ENCODE measurements at places on chromosomes 1 and 21. TPM values are rescaled to one million over a fixed set of nuclear protein-coding genes. Genes with fewer than 3 reads are reported as not detected.

GRCh38 chr1:21511579-21512522 lies 2.6 kb downstream of the ALPL start:
- DNase-seq: no peak

DNA sequence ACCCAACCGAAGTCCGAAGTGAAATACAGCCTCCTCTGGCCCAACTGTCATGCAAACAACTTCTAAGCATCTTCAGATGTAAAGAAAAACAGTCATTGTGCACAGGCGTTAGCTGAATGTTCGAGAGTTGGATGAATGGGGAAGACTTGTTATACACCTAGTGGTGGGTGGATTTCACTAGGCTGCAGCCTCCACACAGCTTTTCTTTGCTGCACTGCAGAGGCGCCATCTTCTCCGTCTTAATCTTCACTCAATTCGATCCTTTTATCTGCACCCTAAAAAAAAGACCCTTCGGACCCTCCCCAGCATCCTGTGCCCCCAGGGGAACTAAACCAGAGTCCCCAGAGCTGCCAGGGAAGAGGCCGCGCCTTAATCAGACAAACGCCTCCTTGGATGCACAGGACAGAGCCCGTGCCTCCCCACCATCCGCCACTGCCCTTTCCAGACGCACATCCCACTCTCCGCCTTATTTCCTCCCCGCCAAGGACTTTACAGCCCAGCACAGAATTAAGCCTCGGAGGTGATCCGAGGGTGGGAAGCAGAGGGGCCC lies 1.4 kb downstream of the APP start:
- DNase-seq: no peak

GRCh38 chr1:167714439-167715156 lies 7.2 kb upstream of the MPZL1 start:
- peak; percentile 81 for DNase-seq

- DNase-seq: no peak
These were observed 69.8 kb downstream of the SPSB1 start for GRCh38 chr1:9362488-9362887.

- no peak for DNase-seq
These were observed 7.3 kb upstream of the SFN start for GRCh38 chr1:26855636-26856035.

- no peak for DNase-seq
These were observed 36.7 kb downstream of the LGR6 start for GRCh38 chr1:202230061-202230938.

DNA sequence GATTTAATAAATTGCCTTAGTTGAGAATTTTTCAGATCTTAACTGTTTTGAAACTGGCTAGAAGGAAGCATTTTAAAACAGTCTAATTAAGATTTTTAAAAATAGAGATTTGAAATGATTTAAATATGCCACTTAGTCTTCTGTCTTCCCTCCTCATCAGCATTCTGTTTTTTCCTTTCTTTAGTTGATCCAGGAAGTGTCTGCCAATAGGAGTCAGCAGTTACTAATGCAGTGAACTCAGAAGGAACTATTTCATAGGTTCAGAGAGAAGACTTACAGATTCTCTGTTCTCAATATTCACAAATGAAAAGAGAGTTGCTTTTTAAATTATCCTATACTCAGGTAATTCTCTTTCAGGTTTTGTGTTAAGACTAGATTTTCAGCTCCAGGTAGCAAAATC lies 84.5 kb downstream of the RPS6KC1 start:
- no peak for DNase-seq

- DNase-seq: no peak
These were observed 49.2 kb downstream of the ALG14 start for GRCh38 chr1:95023399-95024043.

DNA sequence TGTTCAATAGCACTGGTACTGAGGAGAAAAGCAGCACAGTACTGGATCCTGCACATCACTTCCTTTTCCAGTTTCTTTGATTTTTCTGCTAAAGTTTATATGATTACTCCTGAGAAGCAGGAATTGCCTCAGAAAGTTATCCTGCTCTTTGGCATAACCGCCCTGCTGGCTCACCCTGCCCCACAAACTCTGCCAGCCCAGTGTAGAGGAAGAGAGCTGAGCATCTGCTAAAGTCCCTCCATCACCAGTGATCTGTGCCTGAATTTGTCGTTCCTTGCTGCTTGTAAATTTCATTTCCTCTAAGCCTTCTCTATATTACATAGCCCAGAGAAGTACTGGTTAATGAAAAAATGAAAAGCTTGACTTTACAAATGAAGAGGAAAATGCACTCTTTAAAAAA lies 87.0 kb upstream of the C1orf21 start:
- no peak for DNase-seq

- DNase-seq: no peak
These were observed 30.9 kb downstream of the PADI4 start for GRCh38 chr1:17338706-17339493.

- DNase-seq: peak; percentile 56
These were observed 6.6 kb upstream of the RNU1-2 start for GRCh38 chr1:16888860-16889816.

GRCh38 chr1:19762175-19762779 lies 37.4 kb downstream of the TMCO4 start:
- DNase-seq: peak; percentile 12

GRCh38 chr1:75625795-75626194 lies 14.9 kb upstream of the SLC44A5 start:
- no peak for DNase-seq

GRCh38 chr1:229874136-229874535 lies 192.9 kb upstream of the GALNT2 start:
- no peak for DNase-seq

DNA sequence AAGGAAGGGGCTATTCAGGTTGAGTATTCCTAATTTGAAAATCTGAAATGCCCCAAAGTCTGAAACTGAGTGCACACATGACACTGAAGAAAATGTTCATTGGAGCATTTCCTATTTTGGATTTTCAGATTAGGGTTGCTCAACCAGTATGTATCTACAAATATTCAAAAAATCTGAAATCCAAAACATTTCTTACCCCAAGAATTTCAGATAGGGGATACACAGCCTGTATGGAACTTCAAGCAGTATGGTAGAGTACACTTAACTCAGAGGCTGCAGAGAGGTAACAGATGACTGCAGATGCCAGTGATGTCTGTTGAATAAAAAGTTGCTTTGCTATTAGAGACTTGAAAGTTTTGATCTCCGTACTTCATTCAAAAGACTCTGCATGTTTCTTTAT lies 19.0 kb downstream of the YTHDF2 start:
- DNase-seq: no peak

DNA sequence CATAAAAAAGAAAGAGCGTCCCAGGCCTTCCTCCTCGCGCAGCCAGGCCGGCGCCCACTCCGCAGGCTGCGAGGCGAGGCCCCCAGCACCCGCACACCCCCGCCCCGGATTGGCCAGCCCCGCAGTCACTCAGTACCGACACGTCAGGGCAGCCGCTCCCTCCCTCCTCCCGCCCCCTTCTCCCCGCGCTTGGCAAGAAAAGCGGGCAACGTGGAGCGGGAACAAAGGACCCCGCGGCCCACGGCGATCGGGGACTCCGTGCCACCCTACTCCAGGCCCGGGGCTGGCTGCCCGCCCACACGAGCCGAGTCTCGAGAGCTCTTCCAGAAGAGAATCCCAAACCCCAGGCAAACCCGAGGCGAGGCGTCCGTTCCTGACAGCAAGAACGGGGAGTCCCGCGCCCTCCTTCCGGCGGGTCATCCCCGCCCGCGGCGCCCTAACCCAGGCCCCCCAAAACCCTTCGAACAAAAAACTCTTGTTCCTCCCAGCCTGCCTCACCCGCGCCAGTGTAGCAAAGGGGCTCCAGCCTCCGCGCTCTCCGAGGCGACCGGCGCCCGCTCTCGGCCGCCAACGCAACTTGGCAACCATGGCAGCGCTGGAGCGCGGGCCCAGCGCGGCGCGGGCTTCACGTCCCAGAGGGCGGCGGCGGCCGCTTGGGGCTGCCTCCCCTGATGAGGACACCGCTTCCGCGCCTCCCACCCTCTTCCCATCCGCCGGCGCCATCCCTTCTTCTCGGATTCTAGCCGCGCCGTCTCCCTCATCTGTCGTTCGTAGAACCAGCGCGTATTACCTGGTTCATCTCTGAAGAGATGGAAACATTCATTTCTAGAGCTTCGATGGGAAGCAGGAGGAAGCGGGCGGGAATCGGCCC lies 645 bp downstream of the IVNS1ABP start:
- peak; percentile 87 for DNase-seq

- no peak for DNase-seq
These were observed 17.0 kb upstream of the KCNA10 start for GRCh38 chr1:110535985-110536384.

- no peak for DNase-seq
These were observed 536.0 kb downstream of the LMO4 start for GRCh38 chr1:87864676-87865075.

GRCh38 chr1:213507472-213508223 lies 456.6 kb downstream of the RPS6KC1 start:
- DNase-seq: no peak

- no peak for DNase-seq
These were observed 29.7 kb downstream of the SLC26A9 start for GRCh38 chr1:205913451-205914154.

DNA sequence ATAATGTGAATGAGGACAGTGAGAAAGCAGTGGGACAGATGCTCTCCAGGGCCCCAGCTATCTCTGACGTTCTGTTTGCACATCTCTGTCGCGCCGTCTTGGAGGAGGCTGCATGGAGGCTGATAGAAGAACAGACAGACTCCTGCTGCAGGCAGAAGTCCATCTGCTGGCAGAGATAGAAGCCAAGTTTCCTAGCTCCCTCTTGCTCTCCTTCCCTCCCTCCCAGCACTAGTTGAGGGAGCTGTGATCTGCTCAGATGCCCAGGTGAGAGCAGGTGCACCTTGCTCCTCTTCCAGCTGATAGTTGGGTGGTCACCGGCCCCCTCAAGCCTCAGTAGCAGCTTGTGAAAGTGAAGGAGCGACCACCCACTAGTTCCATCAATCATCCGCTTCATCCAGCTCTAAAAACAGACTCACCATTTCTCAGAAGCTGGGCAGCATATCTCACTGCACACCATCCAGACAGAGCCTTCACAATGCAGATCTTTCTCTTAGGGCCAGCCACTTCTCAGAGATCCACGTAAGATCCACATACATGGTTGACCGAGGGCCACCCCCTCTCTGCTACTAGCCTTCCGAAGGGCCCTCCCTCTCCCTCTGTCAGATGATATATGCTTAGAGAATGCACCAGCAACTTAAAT lies 12.9 kb downstream of the LRRN2 start:
- no peak for DNase-seq

- DNase-seq: no peak
These were observed 10.4 kb upstream of the CDK18 start for GRCh38 chr1:205494115-205494514.

DNA sequence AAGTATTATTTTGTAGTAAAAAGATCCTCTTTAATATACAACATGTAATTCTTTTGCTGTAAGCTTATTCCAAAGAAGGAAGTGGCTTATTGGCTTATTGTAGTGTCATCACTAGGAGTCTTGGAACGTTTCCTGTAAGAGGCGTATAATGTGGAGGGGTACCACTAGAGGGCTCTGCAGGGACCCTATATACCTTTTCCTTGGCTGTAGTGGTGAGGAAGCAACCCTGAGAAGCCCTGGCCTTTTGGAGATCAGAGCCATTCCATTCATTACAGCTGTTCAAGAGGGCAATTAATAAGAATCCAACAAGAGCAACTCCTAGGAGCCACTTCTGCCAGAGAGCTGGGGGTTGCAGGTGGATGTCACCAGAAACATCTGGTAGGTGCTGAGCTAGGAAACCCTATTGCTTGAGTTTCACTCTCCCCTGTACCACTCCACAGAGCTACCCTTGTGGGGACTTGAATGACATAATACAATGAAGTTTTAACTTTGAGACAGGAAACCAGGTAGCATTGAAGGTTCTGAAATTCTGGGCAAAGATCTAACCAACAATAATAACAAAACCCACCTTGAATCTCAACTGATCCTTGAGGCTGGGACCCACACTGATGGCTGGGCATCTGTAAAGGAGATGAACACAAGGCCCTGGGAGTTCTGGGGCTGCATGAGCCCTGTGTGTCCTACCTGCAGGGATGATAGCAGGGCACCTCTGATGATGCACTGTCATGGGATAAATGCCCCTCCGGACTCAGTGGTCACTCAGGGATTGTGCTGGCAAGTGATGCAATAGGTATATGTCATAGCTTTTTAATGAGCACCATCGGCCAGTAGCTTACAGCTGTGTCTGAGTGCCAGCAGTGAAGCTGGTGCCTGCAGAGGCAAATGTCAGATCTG lies 160.2 kb upstream of the COA6 start:
- DNase-seq: peak; percentile 45

Gene ETNK2
- polyA plus RNA-seq: 0.99 TPM

Gene ORC1
- 1.2 TPM for polyA plus RNA-seq

Gene IL10
- 3.2 TPM for polyA plus RNA-seq

Gene LINGO4
- 0.33 TPM for polyA plus RNA-seq

Gene C8B
- not detected for polyA plus RNA-seq

Gene CYP4A11
- polyA plus RNA-seq: not detected

Gene LRRC7
- not detected for polyA plus RNA-seq

Gene SLAMF9
- not detected for polyA plus RNA-seq

Gene NTMT2
- not detected for polyA plus RNA-seq

Gene SPATA46
- polyA plus RNA-seq: not detected

Gene PGLYRP3
- polyA plus RNA-seq: not detected

Gene KCNE2
- polyA plus RNA-seq: not detected

All from CD4-positive, CD25-positive, alpha-beta regulatory T cell (primary cell).